ENCODE measurements at places on chromosomes 3 and 15. TPM values are rescaled to one million over a fixed set of nuclear protein-coding genes. Genes with fewer than 3 reads are reported as not detected.

CD200R1 gene
- total RNA-seq = not detected

ADAMTS9 gene
- total RNA-seq = 34.4 TPM

RASA2 gene
- 7.9 TPM for total RNA-seq

LPCAT4 gene
- total RNA-seq = 8.8 TPM

LRRC49 gene
- total RNA-seq = 23.9 TPM

GOLGA6L25 gene
- not detected for total RNA-seq

TRIM42 gene
- total RNA-seq = not detected

TP53BP1 gene
- total RNA-seq = 23.3 TPM

CCR3 gene
- total RNA-seq = not detected

ALPK3 gene
- total RNA-seq = 3.1 TPM

FOXL2 gene
- 1.4 TPM for total RNA-seq

LTK gene
- not detected for total RNA-seq

CCDC174 gene
- total RNA-seq = 7.9 TPM

IGSF10 gene
- 3.7 TPM for total RNA-seq

UCN2 gene
- 3.1 TPM for total RNA-seq

HTR3E gene
- total RNA-seq = not detected

GOLGA6D gene
- not detected for total RNA-seq

SENP2 gene
- 16.2 TPM for total RNA-seq

FEZF2 gene
- not detected for total RNA-seq

RTP1 gene
- total RNA-seq = not detected

TF gene
- total RNA-seq = 0.08 TPM

ZNF639 gene
- 41.2 TPM for total RNA-seq

AQP9 gene
- total RNA-seq = not detected

CCDC39 gene
- total RNA-seq = not detected

NPAP1 gene
- not detected for total RNA-seq

SELENOS gene
- 105 TPM for total RNA-seq

GABRB3 gene
- 1.2 TPM for total RNA-seq

CLCN2 gene
- total RNA-seq = 6.5 TPM

CFAP44 gene
- total RNA-seq = 0.52 TPM

SLC12A1 gene
- total RNA-seq = 0.13 TPM

DISP2 gene
- total RNA-seq = 0.08 TPM

RPP14 gene
- total RNA-seq = 10.7 TPM

MCTP2 gene
- 2.2 TPM for total RNA-seq

EID1 gene
- 286 TPM for total RNA-seq

LAMB2 gene
- 246 TPM for total RNA-seq

OR5K4 gene
- total RNA-seq = not detected

PLSCR5 gene
- total RNA-seq = not detected
